ENCODE measurements at places on chromosomes 16 and 17.

- no peak for DNase-seq
These were observed 3.5 kb downstream of the GDPD1 start for GRCh38 chr17:59223813-59224212.

DNA sequence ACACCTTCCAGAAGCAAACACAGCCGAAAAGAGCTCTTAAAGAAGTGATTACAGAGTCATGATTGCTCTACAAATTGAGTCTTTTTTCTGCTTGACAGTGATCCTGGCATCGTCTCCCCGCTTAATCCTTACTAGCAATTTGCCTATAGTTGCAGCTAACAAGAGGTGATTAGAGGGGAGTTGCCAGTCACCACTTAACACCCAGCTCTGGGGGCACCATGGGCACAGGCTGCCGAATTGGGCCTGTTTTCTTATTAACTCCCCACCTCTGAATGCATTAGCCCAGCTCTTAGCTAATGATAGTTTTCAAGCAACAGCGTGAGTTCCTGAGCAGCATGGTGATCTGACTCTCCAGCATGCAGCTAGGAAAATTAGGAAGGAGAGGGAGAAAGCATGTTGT, 93.5 kb downstream of the RBFOX1 start:
- DNase-seq, result no peak

DNA sequence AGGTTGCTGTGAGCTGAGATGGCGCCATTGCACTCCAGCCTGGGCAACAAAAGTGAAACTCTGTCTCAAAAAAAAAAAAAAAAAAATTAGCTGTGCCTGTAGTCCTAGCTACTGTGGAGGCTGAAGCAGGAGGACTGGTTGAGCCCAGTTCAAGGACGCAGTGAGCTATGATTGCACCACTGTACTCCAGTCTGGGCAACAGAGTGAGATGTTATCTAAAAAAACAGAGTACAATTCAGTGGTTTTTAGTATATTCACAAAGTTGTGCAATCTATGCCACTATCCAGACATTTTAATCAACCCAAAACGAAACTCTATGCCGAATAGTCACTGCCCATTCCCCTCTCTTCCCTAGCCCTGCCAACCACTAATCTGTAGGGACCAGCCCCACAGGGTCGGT, 25.1 kb downstream of the C16orf54 start:
- peak; percentile 94 for DNase-seq

DNA sequence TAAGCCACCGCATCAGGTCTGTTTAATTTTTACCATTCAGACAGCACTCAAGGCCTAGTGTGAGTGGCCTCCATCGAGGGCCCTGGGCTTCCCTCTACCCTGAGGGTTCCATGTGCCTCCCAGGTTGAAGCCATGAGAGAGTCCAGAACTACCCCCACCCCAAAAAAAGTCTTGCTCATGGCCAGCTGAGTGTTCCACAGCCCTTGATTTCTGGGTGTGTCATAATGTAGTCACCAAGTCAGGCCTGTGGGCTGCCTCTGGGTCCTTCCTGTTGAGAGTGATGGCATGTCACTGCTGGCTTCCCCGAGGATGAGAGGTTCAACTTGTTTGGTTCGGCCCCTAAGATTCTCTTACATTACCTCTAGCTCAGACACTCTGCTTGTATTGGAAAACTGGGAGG, 100.6 kb downstream of the PITPNC1 start:
- DNase-seq, result no peak

DNA sequence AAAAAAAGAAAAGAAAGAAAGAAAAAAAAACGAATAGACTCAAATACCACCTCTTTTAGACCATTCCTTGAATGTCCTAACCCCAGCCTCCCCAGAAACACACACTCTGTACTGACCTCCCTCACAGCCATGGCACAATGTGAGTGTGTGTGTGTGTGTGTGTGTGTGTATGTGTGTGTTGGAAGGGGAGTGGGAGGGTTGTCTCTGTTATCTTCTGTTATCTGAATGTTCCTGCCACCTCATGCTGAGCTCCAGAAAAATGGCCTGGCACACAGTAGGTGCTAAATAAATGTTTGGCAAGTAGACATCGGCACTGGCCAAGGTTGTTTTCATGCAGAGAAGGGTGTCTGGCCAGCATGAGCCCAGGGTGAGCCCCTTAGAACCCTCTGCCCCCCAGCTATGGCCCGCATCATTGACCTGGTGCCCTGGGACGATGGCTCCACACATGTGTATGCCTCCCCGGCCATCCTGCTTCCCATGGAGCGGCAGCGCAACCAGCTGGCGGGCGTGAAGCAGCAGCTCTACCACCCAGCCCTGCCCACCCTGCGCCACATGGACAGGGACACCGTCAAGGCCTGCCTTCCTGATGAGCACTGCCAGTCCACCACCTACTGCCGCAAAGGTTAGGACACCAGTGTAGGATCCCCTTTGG, 6.6 kb upstream of the CNGB1 start:
- DNase-seq, result peak; percentile 3

DNA sequence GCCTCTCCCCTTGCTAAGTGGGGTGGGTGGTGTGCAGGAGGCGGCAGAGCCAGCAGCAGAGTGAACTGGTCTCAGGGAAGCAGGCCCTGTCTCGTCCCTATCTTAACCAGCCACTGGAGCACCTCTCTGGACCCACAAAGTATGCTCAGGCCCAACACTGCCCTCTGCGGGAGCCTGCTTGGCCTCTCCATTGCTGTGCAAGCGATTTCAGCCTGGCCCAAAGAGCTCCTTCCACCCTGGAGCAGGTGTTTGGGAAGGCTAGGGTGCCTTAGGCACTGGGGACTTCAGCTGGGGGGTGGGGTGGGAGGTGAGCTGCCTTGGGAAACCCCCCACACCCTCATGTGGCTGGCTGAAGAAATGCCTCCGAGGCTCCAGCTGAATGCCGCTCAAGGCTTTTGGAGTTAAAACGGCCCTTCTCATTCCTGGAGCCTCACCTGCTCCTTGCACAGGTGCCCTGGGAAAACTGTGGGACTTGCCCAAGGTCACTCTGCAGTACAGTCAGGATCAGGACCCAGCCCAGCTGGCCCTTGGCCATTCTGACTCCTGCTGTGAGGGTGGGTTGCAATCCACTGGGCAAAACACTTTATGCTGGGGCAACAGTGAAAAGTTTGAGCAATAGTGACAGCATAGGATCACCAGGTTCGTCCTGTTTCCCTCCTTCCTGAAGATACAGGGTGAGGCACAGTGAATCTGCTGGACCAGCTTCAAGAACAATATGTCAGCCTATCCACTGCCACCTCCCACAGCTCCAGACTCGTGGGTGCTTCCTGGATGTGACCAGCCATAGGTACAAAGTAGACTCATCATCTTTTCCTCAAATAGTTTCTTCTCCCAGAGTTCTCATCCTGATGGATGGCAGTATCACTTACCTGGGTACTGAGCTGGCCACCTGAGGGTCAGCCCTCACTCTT, 5.9 kb upstream of the UBE2O start:
- DNase-seq, result peak; percentile 80

All from OCI-M1 (cell line).